ENCODE measurements at places on chromosomes 12 and 14.
A peak's percentile ranks its signal among the peaks of the same experiment; 100 is the strongest.

- peak; percentile 30 for DNase-seq
These were observed 14.7 kb downstream of the AACS start for GRCh38 chr12:125079648-125080645.

DNA sequence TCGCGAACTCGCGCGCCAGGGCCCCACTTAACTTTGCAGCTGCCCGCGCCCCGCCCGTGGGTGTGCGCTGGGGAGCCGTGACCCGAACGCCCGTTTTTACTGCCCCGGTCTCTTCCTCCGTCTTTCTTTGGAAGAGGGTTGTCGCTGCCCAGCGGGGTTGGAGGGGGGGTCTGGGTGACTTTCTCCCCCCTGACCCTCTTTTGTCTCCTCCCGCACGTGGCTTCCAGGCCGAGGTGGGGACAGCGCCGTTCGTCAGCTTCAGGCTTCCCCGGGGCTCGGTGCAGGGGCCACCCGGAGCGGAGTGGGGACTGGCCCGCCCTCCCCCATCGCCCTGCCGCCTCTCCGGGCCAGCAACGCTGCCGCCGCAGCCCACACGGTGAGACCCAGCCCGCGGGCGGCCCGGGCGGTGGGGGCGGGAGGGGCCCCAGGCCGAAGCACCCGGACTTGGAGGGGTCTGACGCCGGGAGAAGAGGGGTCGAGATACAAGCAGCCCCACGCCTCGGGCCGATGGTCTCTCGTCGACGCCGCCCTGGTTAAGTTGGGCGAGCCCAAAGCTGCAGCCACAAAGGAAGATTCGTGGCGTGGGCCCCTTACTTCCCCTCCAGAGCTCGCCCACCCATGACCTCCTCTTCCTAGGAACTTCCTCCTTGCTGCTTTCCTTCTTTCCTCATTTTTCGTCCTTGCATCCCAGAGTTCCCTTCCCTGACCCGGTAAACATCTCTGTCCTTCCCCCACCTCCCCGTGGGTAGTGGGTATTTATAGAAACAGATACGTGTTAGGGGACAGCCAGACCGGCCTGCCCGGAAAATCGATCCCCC is 1.2 kb downstream of the DYRK2 start:
- peak; percentile 66 for DNase-seq

GRCh38 chr14:99768381-99768780 is 24.8 kb upstream of the EML1 start:
- DNase-seq = no peak

DNA sequence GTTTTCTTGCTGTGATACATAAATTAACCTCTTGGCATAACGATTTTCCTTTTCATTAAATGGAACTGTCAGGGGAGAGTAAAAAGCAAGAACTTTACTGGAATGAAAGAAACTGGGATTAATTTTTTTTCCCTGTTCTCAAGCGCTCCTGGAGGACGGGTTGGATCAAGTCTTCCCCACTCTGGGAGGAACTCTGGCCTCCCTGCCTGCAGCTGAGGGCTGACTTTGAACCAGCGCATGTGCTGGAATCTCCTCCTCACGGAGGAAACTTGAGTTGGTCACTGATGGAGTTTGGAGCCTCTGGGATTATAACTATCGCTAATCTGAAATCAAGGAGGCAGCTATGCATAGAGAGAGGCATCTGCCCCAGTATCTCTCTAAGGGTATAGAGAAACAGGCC is 406.4 kb upstream of the TMEM132C start:
- no peak for DNase-seq

GRCh38 chr12:19465711-19466110 is 26.4 kb downstream of the AEBP2 start:
- no peak for DNase-seq

GRCh38 chr12:101927999-101928398 is 50.6 kb downstream of the DRAM1 start:
- DNase-seq = peak; percentile 16

GRCh38 chr12:124386661-124387527 is 92.0 kb downstream of the RFLNA start:
- no peak for DNase-seq

DNA sequence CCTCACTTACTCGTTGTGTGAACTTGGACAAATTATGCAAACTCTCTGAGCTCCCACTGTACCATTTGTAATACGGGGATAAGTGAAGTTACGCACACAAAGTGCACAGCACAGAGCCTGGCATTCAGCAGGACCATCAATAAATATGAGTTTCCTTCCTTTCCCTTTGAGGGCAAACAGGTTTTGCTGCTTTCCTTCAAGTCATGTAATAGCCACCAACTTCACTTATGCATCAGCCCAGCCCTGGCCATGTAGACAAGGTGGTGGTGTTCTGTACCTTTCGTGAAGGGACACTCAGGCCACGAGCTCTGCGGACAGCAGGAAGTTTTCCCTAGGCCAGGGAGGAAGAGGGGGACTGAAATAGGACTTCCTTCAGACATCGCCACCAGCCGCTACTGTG is 272.7 kb downstream of the CACNA1C start:
- DNase-seq = no peak

GRCh38 chr12:63893170-63893569 is 48.7 kb downstream of the SRGAP1 start:
- no peak for DNase-seq

DNA sequence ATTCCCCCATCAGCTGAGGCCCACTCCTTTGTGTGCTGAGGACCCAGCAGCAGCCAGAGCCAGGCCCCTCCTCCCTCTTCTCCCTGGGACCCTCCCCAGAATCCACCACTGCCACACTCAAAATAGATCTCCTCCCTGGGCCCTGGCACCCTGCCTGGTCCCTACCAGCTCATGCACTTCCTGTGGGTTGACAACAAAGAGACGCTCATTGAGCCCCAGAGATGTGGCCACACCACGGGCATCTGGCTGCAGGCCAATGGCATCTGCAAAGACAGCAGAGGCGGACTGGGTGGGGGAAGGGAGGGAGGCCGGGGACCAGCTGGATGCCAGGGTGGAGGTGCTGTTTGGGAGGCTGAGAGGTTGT is 16.0 kb upstream of the ENDOU start:
- peak; percentile 90 for DNase-seq

- DNase-seq = no peak
These were observed 45.4 kb downstream of the YAF2 start for GRCh38 chr12:42192686-42193085.

DNA sequence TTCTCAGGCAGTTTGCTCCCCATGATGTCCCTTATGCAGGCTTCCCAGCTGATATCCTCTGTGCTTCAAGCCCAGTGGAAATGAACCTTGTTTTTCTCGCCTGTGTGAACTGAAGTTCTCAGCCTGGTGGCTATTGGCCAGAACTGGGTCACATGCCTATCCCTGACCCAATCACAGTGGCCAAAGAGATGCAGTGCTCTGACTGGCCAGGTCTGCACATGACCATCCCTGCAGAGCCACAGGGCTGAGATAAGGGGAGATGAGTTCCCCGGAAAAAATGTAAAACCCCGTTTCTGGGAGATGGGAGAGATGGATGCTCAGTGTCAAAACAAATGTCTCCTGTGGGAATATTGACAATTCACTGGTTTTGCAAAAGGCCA is 34.7 kb upstream of the FZD10 start:
- DNase-seq = no peak

DNA sequence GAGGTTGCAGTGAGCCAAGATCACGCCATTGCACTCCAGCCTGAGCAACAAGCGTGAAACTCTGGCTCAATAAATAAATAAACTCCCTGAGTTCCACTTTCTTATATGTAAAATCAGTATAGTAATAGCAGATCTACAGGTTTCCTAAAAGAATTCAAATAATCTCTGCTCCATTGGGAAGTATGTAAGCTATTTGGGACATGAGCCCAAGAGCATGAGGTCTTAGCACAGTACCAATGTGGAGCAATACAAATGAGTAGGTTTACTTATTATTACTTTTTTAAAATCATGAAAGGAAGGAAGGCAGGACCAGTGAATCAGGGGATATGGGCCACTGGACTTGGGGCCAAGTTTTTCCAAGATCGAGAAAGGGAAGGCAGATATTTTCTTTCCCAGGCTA is 216.9 kb upstream of the DIO2 start:
- no peak for DNase-seq

- no peak for DNase-seq
These were observed 38.6 kb downstream of the FBXO34 start for GRCh38 chr14:55309761-55310365.

GRCh38 chr14:60926002-60926401 is 54.9 kb downstream of the TRMT5 start:
- no peak for DNase-seq

- no peak for DNase-seq
These were observed 44.9 kb upstream of the RIC8B start for GRCh38 chr12:106729611-106730010.

DNA sequence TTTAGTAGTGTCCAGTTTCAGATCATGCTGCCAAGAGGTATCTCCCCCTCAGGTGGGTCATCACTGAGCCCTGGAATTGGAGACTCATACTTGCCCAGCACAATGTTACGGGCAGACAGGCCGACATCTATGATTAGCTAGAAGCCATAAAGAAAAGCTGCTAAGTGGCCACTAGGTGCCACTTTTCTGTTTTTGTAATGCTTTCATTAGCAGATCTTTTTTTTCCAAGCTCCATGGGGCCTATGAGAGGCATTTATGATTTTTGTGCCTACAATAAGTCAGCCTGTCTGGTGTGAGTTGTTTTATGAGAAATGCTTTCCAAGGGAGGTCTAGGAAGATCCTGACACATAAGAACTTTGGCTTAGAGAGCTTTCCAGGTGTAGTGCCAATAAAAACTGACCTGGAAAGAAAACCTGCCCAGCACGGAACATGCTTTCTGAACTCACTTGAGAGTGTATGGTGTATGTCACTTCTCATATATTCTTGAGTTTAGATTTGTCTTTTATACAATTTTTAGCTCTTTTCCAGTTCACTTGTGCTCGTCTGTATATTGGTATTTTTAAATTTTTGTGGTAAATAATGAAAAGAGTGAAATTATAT is 21.8 kb upstream of the SMCO2 start:
- DNase-seq = peak; percentile 53

DNA sequence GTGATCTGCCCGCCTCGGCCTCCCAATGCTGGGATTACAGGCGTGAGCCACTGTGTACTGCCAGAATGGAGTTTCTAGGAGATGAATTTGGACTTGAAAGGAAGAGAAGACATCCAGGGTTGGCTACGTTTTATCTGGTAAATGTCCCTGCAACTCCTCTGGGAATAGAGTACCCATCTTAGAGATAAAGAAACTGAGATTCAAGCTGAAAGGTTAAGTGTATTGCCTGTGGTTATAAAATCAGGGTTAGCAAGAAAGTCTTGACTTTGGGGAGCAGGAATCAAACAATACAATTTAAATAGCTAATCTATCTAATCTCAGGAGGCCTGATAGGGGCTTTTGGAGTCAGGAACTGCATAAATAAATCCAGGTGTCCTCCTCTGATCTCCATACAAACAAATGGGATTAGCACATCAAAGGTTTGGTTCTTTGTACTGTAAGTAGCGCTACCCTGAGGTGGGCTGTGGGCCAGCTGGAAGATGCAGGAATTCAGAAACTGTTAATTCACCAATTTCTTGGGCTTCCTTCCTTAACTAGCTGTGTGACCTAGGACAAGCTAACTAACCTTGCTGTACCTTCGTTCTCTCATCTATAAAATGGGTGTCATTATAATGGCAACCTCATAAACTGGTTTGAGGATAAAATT is 45.1 kb downstream of the TBX3 start:
- no peak for DNase-seq

- no peak for DNase-seq
These were observed 29.6 kb downstream of the CFAP251 start for GRCh38 chr12:121947981-121948380.

- no peak for DNase-seq
These were observed 12.1 kb downstream of the SNRPF start for GRCh38 chr12:95870897-95871296.

- peak; percentile 12 for DNase-seq
These were observed 193.0 kb upstream of the PWP1 start for GRCh38 chr12:107492393-107493134.

DNA sequence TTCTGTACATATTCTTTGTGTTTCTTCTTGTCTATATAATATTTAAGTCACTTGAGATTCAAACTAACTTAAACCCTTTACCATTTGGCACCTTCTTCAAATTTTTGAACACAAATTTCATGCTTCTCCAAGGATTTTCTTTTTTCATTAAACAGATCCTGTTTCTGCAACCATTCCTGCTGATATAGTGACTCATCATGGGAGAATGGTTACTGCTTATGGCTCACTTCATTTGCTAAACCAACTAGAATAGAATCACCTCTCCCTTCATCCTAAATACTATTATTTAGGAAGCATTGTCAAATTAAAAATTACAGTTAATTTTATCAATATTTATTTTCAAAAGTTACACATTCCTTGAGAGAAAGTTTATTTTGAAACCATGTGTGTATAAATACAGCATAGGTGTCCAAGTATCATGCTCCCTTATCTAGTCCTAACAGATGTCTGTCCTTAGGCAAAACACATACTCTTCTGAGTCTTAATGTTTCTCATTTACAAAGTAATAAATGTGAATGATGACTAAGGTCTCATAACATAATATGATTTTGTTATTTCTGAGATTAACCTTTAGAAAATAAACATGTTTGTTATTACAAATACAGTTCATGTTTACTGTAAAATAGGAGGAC is 40.7 kb downstream of the PLCZ1 start:
- no peak for DNase-seq

DNA sequence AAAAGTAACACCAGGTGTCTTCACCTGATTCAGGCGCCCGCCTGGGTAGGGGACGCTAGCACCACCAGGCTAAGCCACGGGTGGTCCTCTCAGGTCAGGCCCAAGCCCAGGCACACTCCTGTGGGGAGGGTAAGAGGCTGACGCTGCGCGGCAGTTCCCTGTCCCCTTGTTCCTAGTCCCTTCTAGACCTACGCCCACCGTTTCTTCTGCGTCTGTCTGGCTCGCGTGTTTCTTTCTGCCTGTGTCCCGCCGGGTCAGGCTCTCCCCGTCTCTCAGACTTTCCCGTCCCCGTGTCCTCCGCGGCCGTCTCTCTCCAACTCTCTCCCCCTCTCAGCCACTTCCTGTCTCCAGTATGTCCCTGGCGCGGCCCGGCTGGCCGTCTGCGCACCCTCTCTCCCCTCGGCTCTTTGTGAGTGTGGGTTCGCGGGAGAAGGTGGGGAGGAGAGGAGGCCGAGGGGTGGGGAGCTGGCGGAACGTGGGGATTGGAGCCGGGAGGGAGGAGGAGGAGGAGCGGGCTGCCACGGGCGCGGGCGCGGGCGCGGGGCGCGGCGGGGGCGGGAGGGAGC is 3.1 kb upstream of the TNS2 start:
- DNase-seq = peak; percentile 82

DNA sequence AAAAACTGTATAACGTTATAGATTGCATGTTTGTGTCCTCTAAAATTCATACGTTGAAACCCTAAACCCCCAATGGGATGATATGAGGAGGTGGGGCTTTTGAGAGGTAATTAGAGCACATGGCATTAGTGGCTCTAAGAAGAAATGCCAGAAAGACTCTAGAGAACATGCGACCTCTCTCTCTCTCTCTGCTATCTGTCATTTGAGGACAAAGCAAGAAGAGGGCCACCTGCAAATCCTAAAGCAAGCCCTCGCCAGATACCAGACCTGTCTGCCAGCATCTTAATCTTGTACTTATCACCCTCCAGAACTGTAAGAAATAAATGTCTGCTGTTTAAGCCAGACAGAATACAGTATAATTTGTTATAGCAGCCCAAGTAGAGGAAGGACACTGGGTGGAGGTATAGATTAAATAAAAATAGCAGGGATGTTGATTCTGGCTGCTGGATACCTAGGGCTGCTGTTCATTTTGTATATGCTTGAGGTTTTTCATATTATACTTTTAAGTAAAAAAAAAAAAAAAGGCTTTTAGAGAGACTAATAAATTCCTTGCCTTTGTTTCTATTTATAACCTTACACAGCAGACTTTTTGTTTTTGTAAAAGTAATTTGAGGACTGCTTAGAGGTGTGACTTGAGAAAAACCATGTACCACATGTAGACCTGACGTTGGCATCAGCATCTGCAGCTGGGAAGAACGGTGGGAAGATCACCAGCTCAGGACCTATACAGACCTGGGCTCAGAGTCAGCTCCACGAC is 26.9 kb downstream of the MOK start:
- no peak for DNase-seq
